ENCODE measurements at places on chromosomes 12 and 14.

- no peak for DNase-seq
Observed at GRCh38 chr12:52390739-52391617, 5.5 kb upstream of the KRT84 start.

DNA sequence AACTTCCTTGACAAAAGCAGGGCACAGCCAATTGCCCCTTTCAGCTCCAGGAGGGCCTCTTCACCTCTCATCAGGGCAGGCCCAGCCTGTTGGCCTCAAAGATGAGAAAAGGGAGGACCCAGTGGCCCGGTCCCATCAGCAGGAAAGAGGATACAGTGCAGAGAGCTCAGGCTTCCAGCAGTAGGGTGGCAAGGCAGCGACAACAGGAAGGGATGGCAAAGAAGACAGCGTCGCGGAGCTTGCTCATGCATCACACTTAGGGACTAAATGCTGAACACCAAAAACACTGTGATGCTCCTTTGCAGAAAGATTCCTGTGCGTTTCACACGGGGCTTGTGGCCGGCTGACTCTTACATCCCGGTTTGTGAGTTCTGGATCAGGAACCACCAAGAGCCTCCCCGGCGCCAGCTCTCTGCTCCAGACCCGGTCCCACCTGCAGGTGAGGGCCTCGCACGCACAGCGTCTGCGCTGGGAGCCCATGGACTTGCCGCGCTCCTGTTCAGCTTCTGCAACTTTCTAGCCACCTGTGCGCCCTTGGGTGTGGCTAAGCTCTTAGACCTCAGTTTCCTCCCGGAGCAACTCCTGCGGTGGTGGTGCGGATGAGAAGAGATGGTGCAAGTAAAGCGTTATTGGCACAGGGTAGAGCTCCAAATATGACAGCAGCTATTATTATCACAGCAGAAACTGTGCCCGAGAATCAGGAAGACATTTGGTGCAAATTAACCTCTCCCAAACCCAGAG is 15.3 kb upstream of the BCL7A start:
- DNase-seq = no peak

DNA sequence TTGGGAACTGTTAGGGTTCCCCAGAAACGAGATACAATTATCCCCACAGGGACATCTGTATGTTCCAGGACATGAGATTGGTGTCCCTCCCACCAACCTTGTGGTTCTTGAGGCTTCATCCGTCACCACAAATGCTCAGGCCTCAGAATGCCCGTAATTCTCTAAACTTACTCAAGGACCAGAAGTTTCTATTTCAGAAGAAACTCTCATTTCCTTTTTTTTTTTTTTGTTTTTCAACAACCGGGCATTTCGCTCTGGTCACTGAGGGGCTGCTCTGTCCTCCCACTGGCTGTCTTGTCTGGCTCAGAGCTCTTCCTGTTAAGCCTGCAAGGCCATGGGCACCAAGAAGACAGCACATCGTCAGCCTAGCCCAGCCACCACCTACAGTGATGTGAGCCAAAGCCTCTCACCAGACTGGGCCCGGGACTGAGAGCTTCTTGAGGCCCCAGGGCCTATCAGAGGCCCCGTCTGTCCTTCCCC is 36.2 kb downstream of the VDR start:
- DNase-seq = no peak

DNA sequence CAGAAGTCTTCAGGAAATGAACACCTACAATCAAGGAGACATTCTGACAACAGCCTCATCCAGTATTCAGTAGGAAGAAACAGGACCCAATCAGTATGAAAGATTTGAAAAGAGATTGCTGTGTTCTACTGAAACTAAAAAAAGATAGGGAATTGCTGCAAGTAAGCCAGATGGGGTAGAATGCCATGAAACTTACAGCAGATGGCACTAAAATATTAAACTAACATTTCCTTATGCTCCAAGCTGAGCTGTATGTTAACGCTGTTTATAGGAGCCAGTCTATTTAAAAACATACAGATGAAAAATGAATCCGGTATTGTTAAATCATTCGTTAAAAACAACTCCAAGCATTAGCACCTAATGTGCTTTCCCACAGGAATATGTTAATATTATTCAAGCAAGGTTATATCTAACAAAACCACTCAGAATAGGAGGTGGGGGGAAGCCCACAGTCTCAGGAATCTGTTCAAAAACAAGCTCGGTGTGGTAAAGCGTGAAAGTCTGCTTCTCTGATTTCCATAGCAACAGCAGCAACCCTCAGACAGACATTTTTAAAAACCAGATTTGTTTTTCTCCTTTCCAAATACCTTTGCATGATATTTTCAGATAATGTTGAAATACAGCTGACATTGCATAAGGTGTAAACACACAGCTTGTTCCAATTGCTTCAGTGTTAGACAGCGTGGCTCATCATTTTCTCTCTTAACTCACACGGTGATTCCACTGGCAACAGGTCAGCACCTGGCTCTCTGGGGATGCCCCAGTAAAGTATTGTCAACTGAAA is 131.4 kb upstream of the CCDC175 start:
- DNase-seq = no peak

- no peak for DNase-seq
Observed at GRCh38 chr14:71488703-71489191, 443.5 kb upstream of the RGS6 start.

DNA sequence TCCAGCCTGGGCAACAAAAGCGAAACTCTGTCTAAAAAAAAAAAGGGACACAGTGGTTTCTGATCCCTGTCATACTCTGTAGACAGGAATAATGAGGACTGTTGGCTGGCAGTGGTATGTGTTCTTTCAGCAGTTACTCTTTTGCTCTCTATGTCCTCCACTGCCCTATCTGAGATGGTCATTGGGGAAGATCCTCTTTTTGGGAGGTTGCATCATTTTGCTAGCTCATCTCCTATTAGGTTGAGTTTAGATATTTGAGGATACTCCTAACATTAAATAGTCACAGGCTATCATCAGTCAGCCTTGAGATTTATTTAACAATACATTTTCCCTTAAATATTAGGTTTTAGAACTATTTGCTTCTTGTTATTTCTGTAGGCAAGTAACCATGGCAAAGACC is 5.9 kb upstream of the CCDC91 start:
- DNase-seq = no peak

DNA sequence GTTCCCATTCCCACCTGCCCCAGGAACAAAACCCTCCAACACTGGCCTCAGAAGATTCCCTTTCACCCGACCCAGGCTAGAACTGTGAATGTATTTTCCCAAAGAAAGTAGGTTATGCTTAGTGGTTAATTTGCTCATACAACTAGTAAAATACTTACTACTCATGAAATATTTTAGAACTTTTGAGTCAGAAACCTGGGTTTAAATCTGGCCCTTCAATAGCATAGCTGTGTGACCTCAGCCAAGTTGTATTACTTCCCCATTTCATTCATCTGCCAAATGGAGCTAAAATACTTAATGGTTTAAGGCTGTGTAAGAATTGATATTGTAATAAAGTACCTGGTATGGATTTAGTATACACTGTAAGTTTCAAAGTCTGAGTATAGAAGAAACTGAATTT is 69.1 kb upstream of the DNM1L start:
- DNase-seq = no peak

GRCh38 chr12:32705783-32706182 is 26.7 kb downstream of the DNM1L start:
- DNase-seq = no peak

- DNase-seq = no peak
Observed at GRCh38 chr12:95577820-95578219, 26.5 kb upstream of the USP44 start.

GRCh38 chr12:93812626-93813025 is 135.5 kb downstream of the CRADD start:
- DNase-seq = no peak

GRCh38 chr12:20364501-20364900 is 3.8 kb upstream of the PDE3A start:
- DNase-seq = no peak

- no peak for DNase-seq
Observed at GRCh38 chr12:99287136-99287535, 360.4 kb upstream of the GARIN6 start.

DNA sequence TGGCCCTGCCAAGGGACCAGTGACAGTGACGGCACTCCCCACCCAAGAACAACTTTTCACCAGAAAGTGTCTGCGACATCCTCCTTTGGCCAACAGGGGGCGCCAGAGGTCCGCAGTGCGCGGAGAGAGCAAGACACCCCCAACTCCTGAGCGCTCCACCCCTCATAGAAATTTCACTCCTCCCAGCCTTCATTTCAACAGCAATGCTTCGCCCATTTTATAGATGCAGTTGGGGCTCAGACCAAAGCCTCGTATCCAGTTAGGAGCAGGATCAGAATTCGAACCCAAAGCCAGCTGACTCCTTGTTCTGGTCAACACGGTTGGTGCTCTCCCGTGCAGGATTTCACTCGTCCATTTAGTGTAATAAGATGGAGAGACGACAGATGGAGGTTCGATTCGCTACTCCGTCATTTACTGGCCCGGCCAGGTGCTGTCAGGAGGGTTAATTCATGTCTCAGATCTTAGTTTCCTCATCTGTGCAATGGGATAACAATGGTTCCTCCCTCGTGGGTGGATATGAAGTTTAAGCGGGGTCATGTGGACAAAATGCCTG is 2.4 kb upstream of the POP5 start:
- DNase-seq = peak; percentile 59

GRCh38 chr12:105538880-105539279 is 208.4 kb downstream of the C12orf75 start:
- no peak for DNase-seq

DNA sequence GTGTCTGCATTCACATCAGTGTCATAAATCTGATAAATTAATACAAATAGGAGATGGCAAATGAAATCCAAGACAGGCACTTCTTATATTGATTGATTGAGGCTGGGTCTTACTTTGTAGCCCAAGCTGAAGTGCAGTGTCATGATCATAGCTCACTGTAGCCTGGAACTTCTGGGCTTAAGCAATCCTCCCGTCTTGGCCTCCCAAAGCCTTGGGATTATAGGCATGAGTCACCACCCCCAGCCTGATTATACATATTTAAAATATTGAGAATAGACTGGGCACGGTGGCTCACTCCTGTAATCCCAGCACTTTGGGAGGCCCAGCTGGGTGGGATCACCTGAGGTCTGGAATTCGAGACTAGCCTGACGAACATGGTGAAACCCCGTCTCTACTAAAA is 51.3 kb downstream of the MARK3 start:
- no peak for DNase-seq

DNA sequence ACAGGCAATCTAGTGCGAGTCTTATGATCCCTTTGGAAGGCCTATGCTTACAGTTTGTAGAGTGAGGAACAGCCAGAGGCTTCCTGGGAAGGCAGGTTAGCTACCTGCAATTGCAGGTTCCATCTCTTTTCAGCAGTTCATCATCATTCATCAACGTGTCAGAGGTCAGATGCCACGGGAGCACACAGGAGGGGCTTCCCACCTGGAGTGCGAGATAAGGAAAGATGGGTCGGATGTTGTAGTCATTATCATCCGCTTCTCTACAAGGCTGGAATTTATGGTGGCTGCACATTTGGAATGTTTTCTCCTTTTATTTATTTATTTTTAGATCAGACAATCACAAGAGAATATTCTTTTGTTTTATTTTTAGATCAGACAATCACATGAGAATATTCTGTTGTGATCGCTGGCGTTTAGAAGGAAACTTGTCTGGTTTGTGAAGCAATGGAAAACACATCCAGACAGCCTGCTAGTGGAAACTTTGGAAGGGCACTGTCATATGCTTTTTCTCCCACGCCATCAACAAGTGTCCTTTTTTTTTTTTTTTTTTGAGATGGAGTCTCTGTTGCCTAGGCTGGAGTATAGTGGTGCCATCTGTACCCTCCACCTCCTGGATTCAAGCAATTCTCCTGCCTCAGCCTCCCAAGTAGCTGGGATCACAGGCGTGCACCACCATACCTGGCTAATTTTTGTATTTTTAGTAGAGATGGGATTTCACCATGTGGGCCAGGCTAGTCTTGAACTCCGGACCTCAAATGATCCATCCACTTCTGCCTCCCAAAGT is 1.9 kb upstream of the BICD1 start:
- no peak for DNase-seq

- no peak for DNase-seq
Observed at GRCh38 chr12:104454997-104455396, 1.8 kb upstream of the CHST11 start.

DNA sequence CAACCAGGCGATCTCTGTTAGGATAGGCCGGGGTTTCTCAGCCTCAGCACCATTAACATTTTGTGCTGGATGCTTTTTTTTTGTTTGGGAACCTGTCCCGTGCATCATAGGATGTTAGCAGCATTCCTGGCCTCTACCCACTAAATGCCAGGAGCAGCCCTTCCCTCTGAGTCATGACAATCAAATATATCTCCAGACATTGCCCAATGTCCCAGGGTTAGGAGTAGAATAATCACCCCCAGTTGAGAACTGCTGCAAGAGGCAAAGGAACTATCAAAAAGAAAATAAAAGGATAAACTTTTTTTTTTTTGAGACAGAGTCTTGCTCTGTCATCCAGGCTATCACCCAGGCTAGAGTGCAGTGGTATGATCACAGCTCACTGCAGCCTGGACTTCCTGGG is 76.0 kb downstream of the ACACB start:
- DNase-seq = no peak

DNA sequence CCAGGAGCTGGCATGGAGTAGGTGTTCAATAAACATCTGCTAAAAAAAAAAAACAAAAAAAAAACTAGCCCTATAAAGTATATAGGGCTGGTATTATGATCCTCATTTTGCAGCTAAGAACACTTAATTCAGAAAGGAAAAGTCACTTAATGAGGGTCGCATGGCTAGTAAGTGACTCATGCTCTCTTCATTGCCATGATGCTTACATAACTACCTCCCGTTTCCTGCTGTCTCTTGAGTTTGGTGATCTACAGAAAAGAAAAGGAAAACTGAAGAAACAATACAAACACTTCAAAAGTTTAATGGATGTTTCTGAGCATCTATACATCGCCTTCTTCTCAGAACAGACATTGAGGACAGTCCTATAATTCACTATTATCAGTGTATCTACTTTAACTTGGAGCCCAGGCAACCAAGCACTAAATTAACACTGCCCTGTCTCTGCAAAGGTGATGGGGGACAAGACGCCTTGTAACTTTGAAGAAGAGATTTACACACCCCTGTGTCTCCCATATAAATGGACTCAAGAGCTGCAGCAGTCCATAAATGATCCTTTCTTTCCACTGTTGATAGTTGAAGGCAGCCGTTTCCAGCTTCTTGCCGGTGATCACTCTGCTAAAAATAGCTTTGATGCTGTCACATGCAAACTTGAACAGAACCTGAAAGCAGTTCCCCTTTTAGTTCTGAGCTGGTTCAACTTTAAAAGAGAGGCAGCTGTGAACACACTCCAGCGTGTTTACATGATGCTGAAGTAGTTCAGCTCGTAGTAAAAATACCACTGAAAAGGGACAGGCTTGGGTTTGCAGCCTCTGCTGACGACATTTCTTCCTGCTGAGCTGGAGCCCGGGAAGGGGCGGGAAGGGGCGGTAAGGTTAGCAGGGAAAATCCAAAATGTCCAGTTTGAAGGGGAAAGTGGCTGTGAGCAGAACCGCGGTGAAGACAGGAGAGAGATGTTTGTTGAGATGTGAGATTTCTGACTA is 113.3 kb downstream of the FOXN3 start:
- no peak for DNase-seq

GRCh38 chr12:63152321-63152700 is 1.3 kb upstream of the AVPR1A start:
- DNase-seq = no peak
